ENCODE measurements at places on chromosomes 3 and 15.

GRCh38 chr3:175879417-175879816, 1020.3 kb downstream of the NAALADL2 start:
- DNase-seq, result no peak

DNA sequence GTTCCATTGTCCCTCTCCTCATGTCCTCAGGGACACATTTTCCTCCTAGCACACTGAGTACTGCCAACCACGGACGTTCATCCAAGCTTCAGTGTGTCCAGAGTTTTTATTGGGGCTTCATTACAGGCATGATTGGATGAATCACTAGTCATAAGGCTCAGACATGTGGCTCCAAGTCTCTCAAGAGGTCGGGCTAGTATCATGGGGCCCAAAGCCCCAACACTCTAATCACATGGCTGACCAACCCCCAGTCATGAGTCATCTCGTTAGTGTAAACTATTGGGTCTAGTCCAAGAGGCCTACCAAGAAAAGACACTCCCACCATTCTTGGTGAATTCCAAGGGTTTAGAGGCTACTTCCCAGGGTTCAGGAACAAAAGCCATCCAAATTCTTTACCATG, 4.4 kb downstream of the TERC start:
- no peak for DNase-seq

GRCh38 chr3:100213891-100214573, 46.8 kb upstream of the TBC1D23 start:
- no peak for DNase-seq

DNA sequence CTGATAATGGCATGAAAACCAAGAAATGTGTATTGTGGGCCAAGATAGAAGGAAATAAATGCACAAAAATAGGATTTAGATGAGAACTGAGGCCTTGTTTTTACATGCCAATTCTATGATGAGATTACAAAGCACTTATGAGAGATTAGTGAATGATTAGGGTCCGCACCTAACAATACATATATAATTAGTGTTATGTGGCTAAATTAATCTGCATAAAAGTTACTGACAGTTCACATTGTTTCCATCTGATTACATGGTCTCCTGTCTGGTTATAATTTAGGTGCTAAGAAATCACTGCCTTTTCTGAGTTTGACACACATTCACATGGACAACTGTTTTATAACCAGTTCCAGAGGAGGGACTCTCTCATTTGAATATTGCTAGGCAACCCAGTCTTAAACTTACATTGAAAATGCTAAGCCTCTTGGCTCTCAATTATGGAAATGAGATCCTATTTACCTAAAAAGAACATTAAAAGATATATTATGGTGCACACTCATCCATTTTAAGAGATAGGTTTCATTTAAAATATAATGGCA, 117.0 kb upstream of the ARL6 start:
- no peak for DNase-seq

DNA sequence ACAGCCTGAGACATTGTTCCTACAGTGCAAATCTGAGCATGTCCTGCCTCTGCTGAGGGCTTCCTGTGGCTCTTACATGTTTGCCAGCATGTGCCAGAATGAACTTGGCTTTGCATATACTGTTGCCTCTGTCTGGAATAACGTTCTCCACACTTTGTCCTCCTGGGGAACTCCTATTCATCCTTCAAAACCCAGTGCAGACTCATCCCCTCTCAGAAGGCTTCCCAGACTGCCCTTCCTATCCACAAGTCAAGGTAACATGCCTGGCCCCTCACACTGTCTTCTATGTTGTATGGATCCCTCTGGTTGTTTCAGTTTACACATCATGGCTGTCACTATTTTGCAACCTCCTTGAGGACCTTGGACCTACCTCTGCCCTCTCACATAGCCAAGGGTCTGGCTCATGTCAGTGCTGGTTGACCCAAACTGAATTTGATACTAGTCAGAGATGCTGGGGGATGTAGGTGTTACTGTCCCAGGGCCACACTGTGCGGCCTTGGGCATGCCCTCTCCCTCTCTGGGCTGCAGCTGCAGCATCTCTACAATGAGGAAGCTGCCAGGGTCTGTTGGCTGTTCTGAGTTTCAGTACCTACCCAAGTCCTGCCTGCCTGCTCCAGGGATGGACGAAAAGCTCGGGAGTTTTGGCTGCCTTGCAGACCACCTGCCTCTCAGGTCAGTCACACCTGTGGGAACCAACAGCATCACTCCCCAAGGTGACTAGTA, 29.0 kb upstream of the TSPAN3 start:
- DNase-seq, result no peak

GRCh38 chr15:31403096-31403495, 76.5 kb downstream of the KLF13 start:
- DNase-seq, result no peak

DNA sequence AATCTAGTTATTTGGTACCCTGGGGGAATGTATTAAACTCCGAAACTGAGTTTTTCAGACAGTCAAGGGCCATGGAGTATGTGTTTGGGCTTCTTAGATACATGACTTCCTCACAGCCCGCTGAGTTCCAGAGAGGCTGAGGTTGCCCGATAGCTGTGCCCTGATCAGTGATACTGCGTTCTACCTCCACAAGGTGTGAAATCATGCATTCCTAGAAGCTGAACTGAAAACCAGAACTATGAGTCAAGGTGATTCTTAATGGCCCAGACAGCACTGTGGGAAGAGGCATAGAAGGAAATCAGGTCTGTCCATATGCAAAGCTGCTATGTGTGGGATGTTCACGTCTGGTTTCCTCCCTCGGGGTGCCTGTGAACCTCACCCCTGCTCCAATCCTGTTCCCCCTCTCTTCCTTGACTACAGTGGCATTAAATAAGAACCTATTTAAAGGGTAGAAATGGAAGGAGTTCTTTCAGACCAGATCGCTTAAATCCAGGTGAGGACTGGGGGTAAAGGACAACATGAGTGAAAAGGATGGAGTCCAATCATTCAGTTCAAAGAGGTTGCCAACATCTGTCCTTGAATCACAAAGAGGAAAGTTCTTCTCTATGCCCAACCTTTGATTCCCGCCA, 74.3 kb downstream of the MYO1E start:
- no peak for DNase-seq

DNA sequence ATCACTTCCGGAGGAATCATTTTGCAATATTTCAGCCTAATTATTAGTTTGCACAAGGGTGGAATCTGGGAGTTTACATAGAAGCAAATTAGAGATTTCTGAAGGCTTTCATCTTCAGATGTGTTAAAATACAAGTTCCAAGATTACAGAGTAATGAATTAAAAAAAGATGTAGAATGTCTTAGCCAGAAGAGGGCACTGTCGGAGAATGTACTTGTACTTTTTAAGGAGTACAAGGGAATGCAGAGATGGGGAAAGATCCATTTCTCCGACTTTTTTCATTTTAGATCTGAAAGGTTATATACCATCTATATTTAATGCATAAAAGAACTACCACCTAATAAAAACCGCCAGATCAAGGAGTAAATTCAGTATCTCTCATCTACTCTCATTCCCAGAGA, 43.1 kb upstream of the WDR5B start:
- no peak for DNase-seq

- no peak for DNase-seq
Observed at GRCh38 chr3:44795197-44795596, 33.6 kb downstream of the KIF15 start.

DNA sequence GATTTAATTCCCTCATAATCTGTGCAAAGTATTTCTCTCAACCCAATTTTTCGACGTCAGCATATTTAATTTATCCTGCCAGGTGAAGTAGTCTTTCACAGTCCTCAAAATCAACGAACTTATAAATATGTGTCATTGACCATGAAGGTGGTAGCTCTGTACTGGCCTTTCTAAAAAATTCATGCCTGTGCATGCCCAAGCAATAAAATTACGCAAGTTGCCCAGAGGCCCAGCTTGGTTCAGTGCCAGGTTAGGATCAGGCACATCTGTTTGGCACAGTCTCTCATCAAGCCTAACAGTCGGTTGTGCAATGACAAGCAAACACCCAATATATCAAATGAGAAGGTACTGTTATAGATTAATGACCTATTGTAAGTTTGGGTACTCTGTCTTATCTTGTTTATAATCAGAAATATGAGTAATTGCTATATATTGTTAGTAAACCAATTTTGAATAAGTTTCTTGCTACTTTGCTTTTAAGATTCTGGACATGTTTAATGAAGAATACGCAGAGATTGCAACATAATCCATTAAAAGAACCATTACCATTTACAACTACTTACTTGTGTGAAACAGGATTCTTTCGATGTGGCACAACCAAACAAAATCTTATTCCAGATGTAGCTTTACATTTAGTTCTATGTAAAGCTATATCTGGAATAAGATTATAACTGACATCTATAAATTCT, 159.0 kb upstream of the IL12A start:
- DNase-seq, result no peak

DNA sequence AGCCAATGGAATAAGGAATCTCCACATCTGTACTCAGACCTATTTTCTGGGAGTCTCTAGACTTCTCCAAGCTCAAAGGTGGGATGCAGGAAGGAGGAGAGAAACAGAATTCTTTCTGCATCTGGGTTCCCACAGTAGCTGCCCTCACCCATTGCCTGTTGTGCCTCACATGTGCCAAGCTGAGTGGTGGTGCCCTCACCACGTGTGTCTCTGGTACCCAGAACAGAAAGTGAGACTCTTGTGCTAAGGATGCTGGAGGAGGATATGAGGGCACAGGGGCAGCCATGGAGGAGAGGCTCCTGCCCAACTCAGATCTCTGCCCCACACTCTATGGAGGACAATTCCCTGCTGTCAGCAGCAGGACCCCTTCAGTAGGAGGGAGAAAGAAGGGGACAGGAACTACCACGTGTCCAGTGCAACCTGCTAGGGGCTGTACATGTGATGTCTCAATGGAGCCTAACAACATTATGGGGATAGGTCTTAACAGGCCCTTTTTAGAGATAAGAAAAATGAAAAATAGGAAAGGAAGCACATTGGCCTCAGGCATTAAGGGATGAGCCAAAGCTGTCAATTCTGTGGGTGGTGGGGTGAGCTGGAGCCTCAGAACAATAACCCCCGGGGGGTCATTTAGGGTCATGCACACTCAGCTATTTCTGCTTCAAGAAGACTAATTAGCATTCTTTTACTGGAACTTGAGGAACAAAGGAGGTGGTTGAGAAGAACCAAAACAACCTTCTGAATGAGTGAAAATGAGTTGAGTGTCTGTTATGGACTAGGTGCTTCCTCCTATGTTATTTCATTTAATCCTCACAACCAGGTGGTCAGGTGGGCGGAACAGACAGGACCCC, 16.3 kb upstream of the NOX5 start:
- DNase-seq, result no peak

GRCh38 chr3:149512073-149512782, 37.7 kb downstream of the TM4SF4 start:
- no peak for DNase-seq

DNA sequence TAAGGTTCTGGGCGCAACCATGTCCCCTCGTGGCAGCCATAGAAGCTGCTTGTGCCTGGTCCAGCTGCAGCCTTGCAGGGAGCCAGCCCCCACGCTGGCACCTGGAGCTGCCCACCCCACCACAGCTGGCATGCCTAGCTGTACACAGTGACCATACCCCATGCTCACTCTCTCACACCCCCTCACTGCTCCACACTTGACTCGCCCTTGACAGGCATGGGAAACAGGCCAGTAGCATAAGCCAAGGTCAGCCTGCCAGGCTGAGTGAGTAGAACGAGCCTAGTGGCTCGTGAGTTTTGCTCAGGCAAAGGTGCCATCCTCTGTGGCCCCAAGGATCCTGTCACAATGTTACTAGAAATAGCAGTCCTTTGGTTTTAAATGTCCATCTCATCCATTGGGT, 52.7 kb upstream of the CADM2 start:
- DNase-seq, result no peak

- DNase-seq, result no peak
Observed at GRCh38 chr3:42055291-42055690, 35.9 kb upstream of the TRAK1 start.

DNA sequence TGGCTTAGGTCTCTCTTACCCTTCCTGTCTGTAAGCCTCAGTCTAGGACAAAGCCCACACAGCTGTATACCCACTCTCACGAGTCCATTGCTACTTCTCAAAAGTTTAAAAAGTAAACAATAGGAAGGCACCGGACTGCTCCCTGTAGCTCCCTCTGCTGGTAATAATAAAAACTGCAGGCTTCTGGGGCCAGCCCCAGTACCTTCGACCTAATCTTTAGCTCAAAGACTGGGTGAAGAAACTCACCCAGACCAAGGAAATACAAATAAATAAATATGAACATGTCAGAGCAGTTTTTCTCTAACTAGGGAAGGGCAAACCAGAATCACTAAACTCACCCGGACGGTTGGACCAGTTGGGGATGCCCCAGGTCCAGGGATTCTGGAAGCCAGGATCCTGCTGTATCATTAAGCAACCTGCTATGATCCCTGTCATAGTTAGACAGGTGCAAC, 5.0 kb downstream of the FAM219B start:
- DNase-seq, result no peak

DNA sequence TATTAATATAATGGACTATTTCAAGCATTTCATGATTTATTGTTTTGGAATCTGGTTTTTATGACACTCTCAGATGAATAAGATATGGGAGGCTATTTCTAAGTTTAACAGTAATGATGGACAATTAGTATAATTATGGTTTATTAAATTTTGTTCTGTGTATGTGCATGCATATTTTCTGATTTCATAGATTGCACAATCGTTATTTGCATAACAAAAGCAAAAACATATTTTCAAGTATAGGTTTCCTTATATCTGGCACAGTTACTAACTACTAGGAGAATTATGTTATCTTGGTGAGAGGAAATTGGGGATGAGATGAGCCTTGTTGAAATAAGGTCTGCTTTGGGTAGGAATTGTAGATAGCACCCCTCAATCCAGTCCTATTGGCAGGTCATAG, 413.1 kb downstream of the MCTP2 start:
- DNase-seq, result no peak

DNA sequence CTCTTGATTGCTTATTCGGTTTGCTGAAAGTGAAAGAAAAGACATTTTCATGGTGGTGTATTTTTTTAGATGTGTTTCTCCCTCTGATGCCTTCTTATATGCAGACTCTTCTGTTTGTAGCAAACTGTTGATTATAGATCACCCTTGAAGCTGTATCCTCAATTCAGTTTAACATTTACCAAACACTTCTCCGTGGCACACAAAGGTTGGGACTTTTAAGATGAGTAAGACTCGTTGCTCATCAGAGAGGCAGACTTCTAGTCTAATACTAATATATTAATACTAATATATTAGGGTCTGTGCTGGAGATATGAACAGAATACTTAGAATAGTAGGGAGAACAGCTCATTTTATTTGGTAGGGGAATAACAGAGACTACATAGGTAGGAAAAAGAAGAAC, 32.8 kb downstream of the RASA2 start:
- no peak for DNase-seq

All from esophagus squamous epithelium (tissue), 5 donors.